ENCODE measurements at places on chromosomes 4 and X.

GRCh38 chr4:156230176-156230575 is 276.5 kb upstream of the CTSO start:
- no peak for DNase-seq

- DNase-seq: no peak
Observed at GRCh38 chr4:118335324-118335723, 17.5 kb downstream of the PRSS12 start.

- no peak for DNase-seq
Observed at GRCh38 chr4:76579596-76580375, 144.8 kb downstream of the SHROOM3 start.

DNA sequence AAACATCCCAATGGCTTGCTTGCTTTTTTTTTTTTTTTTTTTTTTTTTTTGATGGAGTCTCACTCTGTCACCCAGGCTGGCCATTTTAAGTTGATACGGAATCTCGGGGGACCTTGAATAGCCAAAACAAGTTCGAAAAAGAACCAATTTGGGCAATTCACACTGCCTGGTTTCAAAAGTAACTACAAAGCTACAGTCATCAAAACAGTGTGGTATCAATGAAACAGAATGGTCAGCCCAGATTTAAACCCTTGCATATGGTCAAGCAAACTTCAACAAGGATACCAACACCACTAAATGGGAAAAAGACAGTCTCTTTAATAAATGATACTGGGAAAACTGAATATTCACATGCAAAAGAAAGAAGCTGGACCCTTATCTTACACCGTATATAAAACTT is 41.8 kb downstream of the BRCC3 start:
- DNase-seq: no peak

- DNase-seq: no peak
Observed at GRCh38 chrX:18620349-18620748, 51.6 kb downstream of the RS1 start.

GRCh38 chr4:156547891-156548290 is 423.7 kb downstream of the PDGFC start:
- DNase-seq: no peak

GRCh38 chrX:39065051-39065871 is 264.0 kb downstream of the MID1IP1 start:
- DNase-seq: no peak

DNA sequence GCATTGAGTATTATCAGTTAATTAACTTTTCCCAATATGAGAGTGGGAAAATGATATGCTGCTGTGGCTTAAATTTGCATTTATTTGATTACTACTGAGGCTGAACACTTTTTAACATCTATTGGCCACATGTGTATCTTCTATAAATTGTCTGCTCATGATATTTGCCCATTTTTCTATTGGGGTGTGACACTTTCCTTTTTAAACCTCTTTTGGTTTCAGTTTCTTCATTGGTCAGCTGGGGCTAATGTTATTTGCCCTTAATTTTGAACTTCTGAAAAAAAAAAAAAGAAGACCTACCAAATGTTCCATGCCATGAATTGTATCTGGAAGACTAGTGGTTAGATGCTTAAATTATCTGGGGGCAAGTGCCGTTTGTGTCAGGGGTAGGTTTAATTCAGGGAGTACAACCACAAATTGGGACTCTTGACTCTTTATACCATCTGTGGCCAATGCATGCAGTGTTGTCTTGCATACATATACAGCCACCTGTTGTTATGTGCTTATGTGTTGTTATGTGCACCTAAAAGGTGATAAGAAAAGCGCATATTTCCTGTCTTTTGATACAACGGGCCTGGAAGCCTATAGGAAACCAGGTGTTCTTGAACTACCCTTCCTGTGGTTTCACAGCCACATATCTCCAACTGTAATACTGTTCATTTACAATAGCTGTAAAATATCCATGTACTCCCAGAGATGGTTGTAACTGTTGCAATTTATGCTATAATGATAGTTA is 49.0 kb downstream of the SH2D1A start:
- no peak for DNase-seq

DNA sequence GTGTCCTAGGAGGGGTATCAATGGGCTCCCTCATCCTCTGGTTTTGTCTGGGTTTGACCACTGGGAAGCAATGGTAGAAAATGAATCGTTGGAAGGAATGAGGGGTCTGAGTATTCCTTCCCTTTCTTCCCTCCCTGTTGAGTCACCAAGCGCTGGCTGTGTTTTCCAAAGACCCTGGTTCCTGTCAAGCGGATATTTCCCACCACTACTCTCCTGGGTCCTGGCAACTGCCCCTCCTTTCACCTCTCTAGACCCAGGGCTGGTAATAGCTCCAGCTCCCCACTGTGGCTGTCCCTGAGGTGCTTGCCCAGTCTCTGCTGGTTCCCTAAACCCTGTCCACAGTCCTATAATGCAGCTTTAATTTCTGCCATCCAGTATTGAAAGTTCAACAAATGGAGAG is 22.2 kb downstream of the SMIM43 start:
- no peak for DNase-seq

GRCh38 chr4:2869659-2870058 is 26.0 kb downstream of the ADD1 start:
- no peak for DNase-seq

- no peak for DNase-seq
Observed at GRCh38 chrX:149898554-149898953, 17.6 kb downstream of the MAGEA8 start.

DNA sequence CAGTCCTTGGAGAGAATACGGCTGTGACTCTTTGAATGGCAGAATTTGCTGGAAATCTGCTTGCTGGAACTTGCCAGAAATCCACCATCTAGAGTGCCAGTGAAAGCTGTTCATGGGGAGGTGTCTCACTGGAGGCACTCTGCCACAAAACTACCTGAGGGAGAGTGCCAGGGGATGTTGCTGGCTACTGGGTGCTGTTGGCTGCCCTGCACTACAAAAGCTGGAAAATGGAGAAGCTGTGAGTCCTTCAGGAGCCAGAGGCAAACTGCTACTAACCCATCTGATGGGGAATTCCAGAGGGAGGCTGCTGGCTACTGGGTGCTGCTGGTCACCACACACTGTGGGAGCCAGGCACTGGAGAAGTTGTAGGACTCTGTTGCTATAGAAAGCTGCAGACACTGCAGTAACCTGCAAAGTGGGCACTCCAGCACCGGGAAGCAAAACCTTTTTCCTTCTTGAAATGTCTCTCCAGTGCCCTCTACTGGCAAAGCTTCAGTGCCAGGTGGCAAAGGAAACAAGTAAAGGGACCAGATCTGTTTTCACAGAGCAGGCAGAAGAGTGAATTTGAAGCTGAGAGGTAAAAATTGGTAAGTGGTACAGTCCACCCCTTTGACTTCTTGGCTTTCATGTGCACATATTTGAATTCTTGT is 47.8 kb upstream of the HSD17B10 start:
- no peak for DNase-seq

DNA sequence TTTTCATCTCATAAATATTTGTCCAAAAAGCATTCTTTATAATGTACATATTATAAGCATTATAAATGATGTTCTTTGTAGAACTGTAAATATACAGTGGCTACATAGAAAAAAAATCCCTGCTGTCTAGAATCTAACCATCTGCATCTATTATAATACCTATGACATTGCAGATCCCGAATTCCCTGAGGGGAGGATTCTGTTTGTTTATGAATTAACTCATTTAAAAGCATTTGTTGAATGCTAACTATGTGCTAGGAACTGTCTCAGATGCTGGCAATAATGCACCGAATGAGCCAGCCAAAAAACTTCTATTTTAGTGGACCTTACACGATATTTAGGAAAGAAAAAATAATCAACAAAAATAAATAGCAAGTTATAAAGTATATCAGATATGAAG is 189.6 kb downstream of the PACRGL start:
- DNase-seq: no peak

DNA sequence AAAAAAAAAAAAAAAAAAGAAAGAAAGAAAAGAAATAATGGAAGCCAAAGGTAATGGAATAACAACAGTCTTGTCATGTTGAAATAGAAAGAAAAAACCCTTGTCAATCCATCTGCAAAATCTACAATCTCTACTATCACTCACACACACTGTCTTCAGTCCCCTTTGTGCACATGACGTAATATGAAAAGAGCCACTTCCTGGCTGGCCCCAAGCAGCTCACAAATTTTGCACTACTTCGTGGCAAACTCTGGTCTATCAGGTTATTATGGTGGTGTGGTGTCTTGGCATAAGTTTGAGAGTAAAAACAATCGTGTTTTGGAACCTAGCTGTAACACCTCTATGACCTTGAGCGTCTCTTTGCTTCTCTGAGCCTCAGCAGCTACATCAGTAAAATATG is 8.3 kb upstream of the AFAP1 start:
- DNase-seq: no peak

DNA sequence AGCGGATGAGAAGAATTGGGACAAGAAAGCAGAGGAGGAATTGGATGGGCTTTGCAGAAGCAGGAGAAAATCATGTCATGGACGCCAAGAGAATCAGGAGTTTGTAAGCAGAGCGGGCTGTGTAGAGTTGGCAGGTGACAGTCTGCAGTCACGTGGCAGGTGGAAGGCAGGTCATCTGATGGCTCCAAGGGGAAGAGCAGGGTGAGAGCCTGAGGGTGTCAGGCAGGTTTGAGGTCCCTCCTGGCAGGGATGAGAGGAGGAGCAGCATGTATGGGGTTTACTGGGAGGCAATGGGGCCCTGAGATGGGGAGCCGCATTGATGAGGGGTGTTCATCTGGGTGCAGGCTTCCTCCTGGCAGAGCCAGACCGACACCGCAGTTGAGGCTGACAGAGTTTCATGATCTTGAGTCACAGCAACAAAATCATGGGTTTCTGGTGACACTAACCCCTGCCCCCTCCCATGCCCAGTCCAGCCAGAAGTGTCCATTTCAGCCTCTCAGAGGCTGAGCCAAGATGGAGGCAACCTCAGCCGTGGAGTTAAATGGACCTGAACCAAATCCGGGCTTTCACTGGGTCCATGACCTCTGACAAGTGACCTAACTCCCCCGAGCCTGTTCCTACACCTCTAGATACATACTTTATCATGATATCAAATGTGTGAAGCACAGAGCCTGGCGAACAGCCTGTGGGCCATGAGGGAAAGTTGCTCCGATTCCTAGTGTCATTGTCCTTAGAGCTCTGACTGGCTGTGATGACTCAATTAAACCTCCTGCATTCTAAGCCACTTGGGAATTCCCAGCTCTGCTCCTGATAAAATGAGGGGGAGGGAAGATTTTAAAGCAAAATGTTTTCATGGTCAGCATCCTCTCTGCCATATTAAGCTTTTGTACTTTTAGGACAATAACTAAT is 36.1 kb downstream of the EVC start:
- no peak for DNase-seq

DNA sequence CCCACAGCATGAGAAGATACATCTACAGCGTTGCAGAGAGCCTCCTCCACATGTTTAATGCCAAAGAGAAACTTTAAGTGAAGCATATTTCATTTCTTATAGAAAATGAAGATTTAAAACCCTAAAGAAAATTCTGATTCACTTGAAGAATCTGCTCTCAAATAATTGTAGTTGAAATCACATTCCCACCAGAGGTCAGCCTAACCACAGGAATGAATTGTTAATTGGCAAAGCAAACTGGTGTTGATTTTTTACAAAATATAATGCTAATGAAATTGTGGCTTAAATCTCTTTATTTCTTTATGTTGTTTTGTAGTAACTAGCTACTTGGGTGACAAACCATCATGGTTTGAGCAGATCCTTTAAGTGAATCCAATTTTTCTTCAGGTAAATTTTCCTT is 31.1 kb upstream of the WDR17 start:
- DNase-seq: no peak

Data from brain pericyte (primary cell).